Gastroesophageal sphincter (tissue), 4 donors: ENCODE measurements at places on chromosomes 3 and 15.

DNA sequence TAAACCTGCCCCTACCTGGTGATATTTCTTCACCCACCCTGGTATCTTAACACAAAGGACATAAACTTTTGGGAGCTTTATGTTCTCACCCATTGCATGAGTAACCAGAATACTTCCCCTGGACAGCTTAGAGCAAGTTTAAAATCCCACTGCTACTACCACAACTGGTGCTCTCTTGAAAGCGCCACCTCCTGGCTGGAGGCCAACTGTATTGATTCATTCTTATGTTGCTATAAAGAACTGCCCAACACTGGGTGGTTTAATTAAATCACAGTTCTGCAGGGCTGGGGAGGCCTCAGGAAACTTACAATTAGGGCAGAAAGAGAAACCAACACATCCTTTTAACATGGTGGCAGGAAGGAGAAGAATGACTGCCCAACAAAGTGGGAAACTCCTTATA, 592.4 kb downstream of the EPHA3 start:
- ATAC-seq, result no peak

DNA sequence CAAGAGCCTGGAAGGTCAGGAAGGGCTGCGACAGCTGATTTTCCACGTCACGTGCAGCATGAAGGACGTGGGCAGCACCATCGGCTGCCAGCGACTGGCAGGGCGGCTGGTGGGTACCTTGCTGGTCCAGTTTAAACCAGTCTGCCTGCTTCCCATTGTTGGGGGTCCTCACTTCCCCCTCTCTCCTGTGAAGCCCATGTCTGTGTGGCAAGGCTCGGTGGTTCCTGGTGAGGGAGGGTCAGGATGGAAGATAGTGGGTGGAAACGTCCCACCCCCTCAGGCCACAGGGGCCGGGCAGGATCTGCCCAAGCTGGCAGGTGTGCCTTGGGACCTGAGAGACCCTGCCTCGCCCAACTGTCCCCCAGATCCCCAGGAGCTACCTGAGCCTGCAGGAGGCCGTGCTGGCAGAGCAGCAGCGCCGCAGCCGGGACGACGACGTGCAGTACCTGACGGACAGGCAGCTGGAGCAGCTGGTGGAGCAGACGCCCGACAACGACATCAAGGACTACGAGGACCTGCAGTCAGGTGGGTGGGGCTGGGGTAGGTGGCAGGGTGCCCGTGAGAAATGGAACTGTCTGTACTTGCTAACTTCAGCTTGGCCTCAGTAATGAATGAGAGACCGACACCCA, 108.2 kb downstream of the LRRK1 start:
- no peak for ATAC-seq

GRCh38 chr15:38307251-38307650, 54.6 kb downstream of the SPRED1 start:
- ATAC-seq, result no peak

DNA sequence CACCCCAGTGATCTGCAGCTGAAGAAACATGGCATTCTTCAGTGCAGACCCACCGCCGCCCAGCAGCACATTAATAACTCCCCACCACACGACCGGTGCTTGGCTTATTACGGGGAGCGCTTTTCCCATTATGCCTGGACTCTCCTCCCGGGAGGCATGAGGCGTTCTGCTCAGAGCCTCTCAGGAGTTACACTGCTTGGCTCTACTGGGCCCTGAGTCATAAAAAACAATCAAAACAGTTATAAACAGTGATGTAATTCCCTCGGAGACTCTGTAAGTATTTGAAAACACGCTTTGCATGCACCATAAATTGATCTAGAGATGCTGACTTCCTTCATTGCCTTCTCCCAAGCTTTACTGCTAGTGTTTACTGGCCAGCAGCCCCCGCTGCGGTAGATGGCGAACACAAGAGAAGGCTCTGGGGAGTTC, 77.1 kb upstream of the SNRPA1 start:
- ATAC-seq, result peak; percentile 69

DNA sequence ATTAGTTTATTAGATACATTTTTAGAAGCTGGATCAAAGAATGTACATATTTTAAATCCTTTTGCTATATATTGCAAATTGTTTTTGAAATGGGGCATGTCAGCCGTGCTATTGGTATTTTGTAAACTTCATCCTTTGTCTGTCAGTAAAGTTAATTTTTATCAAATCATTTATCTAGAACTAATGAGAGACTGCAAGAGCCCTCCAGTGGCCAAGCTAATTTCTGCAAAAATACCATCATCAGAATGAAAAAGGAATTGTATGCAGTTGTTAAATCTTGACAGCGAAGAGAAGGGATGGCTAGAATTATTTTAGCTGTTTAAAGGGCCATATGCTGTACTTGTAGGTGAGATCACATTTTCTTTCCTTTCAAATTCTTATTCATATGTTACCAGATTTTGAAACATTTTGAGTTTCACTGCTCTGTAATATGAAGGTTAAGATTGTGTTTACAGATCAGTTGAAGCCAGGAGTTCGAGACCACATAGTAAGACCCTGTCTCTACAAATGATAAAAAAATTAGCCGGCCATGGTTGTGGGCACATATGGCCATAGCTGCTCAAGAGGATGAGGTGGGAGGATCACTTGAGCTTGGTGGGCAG, 8.1 kb upstream of the CLDN11 start:
- no peak for ATAC-seq

- no peak for ATAC-seq
Measured at GRCh38 chr3:122512284-122512683, 2.5 kb downstream of the KPNA1 start.

DNA sequence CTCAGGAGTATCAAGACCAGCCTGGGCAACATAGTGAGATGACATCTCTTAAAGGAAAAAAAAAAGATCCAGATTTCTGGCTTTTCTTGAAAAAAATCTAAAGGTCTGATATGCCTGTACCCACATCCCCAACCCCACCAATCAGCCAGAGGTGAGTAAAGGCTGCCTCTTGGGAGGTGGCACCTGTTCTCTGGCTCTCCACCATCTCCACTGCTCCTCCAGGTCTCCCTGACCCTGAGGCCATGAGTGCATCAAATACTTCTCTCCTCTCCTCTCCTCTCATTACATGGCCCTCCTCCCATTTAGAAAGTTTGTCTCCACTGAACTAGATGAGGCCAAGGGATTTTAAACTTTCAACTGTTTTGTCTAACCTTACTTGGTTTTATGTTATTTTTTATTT, 5.2 kb downstream of the SIAH2 start:
- ATAC-seq, result no peak
